ENCODE measurements at places on chromosomes 1 and 21.

DNA sequence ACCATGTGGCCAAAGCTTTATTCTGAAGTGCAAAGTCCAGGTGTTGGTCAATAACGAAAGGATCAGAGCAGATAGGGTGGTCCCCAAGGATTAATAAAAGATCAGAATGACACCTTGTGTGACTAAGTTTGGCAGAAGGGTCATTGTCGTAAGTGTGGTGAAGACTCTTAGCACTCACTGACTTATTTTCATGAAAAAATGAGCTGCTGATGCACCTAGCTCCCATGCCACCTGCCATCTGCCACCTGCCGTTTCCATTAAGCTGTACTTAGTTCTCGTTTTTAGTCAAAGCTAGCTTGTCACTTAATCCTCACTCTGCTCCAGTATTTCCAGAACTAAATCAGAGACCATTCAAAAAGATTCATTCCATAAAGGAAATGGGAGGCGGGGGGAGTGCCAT is 112.6 kb downstream of the SEC16B start:
- DNase-seq = no peak

GRCh38 chr1:24107462-24108138 is 4.3 kb downstream of the MYOM3 start:
- DNase-seq = no peak

DNA sequence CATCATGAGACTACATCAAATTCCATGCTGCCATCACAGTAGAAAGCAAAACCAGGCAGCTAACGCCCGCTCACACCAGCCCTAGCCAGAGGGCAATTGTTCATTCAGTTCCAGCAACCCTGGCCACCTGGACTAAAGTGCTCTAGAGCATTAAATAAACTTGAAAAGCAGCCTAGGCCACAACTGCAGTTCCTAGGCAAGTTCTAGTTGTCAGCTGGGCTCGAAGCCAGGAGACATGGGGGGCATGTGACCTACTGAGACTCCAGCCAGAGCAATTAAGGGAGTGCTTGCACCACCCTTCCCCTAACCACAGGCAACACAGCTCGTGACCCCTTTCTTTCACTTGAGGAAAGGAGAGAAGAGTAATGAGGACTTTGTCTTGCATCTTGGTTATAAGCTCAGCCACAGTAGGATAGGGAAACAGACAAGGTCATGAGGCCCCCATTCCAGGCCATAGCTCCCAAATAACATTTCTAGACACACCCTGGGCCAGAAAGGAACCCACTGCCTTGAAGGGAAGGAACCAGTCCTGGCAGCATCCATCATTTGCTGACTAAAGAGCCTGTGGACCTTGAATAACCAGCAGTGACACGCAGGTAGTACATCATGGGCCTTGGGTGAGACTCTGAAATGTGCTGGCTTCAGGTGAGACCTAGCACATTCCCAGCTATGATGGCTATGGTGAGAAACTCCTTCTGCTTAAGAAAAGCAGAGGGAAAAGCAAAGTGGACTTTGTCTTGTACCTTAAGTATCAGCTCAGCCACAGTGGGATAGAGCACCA is 77.0 kb downstream of the ZZZ3 start:
- DNase-seq = peak; percentile 80

DNA sequence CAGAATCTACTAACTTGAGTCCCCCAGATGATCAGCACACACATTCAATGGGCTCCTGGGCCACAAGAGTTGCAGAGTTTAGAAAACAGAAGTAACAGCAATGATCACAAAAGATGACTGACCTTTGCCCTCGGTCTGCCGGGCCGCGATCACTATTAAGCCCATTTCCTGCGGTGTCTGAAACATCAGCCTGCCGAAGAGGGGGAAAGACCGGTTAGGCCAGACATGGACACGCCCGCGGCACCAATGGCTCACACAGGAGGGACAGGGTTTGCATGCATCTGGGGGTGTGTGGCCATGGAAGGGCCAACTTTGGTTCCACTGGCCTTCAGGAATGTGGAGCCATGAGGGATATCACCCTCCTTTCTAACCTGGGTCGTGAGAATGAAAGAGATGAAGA is 68.2 kb downstream of the SIM2 start:
- no peak for DNase-seq

GRCh38 chr1:207644852-207645634 is at the start of gene CR1L:
CR1L (plus strand) TSS chr1:207645133; CDS start chr1:207645234, 101 bp downstream.
- DNase-seq = peak; percentile 83

GRCh38 chr1:86137436-86137835 is 19.1 kb downstream of the COL24A1 start:
- peak; percentile 90 for DNase-seq

DNA sequence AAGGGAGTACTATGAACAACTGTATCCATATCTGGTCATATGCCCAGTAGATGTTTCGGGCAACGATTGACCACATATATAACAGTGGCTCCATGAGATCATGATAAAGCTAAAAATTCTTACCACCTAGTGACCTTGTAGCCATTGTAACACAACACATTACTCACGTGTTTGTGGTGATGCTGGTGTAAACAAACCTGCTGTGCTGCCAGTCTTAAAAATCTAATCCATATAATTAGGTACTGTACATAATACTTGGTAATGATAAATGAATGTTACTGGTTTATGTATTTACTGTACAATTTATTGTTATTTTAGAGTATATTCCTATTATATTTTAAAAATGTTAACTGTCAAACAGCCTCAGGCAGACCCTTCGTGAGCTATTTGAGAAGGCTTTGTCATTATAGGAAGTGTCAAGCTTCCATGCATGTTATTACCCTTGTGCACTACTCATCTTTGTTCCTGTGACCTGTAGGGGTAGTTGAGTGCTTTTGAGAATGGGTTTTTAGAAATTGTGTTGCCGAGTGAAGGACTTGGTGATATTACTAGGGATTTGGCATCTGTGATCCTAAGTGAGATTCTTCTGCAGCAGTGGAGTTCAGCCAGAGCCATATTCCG is 23.6 kb downstream of the DIP2A start:
- no peak for DNase-seq

- peak; percentile 73 for DNase-seq
Measured at GRCh38 chr21:42234464-42235241, 15.7 kb downstream of the ABCG1 start.

DNA sequence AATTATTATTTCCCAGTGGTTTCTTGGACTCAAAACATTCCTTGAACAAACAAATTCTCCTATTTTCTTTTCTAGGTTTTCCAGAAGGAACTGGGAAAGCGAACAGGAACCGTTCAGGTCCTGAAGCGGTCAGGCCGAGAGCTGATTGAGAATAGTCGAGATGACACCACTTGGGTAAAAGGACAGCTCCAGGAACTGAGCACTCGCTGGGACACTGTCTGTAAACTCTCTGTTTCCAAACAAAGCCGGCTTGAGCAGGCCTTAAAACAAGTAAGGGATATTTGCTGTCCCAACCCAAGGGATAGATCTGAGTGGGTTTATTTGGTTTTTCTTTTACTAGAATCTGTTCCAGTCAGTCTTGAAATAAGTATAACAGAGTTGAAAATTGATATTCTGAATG is 39.4 kb upstream of the BMP8A start:
- DNase-seq = no peak

DNA sequence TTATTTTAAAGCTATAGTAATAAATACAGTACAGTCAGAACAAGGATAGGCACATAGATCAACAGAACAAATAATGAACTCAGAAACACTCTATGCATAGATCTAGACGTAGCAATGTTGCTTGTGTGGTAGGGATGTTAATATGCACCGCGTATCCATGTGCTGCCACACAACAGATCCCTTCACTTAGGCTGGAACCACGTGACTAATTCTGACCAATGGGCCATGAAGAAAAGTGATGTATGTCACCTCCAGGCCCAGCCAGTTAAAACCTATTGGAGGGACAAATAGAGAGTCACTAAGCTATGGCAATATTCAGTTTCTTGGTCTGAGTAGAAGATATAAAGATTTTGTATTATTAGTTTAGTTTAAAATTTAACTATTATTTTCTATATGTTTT is 91.4 kb downstream of the ADAMTS1 start:
- DNase-seq = no peak

- peak; percentile 54 for DNase-seq
Measured at GRCh38 chr1:7753641-7754040, 17.5 kb upstream of the VAMP3 start.

- no peak for DNase-seq
Measured at GRCh38 chr1:101438359-101438758, 201.5 kb downstream of the S1PR1 start.

- peak; percentile 76 for DNase-seq
Measured at GRCh38 chr1:87826681-87827251, 498.1 kb downstream of the LMO4 start.

DNA sequence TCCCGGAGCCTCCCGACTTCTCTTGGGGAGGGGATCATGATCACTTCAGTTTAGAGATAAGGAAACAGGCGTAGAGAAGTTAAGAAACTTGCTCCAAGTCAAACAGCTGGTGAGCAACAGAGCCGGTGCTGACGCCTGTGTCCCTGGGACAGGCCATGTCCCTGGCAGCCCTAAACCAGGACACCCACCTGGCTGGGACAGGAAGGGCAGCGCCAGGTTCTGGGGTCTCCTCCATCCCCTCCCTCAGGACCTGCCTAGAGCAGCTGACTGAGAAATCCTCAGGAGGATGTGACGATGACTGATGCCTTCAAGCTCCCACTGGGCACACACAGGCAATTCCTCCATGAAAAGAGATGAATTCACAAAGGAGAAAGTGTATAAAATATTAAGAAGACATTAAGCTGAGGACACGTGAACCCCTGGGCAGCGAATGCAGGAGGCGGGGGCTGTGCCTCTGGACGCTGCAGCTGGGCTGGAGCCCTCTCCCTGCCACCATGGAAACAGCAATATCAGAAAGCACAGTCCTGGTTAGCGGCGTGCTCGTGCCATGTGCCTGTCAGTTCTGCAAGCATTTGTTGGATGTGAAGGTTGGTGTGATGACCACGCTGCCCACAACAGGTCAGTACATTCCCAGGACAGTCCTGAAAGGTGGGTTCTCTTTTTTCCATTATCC is 40.1 kb upstream of the C1orf174 start:
- no peak for DNase-seq

DNA sequence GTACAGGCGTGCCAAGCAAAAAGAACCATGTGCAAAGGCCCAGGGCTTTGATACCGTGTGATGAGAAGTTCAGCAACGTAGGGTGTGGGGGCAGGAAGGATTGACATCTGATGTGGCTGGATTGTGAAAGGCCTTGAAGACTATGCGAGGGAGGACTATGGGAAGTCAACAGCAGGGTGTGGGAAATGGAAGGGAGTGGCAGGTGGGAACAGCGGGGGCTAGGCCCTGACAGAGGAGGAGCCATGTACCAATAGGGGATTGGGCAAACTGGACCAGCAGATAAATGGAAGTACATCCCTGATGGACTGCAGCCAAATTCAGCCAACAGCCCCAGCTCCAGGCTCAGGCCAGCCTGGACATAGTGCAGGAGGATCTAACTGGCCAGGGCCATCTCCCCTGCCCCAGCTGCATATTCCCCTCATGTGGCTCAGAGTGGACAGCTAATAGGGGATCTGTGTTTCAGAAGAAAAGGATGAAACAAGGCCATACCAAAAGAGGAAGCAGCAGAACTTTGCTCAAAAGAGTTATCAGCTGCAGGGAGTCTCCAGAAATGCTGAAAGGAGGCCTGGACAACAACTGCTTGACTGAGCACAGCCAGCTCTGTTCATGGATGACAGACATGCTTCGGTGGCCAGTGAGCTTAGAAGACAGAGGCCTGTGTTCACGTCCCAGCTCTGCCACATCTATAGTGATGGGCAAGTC is 140.2 kb upstream of the SGIP1 start:
- peak; percentile 95 for DNase-seq

GRCh38 chr1:61638911-61639605 is 85.9 kb downstream of the TM2D1 start:
- peak; percentile 26 for DNase-seq

GRCh38 chr1:197595304-197595904 is 179.9 kb downstream of the DENND1B start:
- DNase-seq = no peak

GRCh38 chr1:231933711-231934626 is 307.4 kb downstream of the DISC1 start:
- DNase-seq = no peak

- no peak for DNase-seq
Measured at GRCh38 chr21:14693997-14694396, 147.9 kb upstream of the SAMSN1 start.

GRCh38 chr1:51168266-51168845 is 66.3 kb downstream of the C1orf185 start:
- DNase-seq = peak; percentile 61

Data from inflammatory macrophage (primary cell).